Right renal cortex interstitium (tissue), 3 donors: ENCODE measurements at places on chromosomes 13 and 19. TPM values are rescaled to one million over a fixed set of nuclear protein-coding genes. Genes with fewer than 3 reads are reported as not detected.

DNA sequence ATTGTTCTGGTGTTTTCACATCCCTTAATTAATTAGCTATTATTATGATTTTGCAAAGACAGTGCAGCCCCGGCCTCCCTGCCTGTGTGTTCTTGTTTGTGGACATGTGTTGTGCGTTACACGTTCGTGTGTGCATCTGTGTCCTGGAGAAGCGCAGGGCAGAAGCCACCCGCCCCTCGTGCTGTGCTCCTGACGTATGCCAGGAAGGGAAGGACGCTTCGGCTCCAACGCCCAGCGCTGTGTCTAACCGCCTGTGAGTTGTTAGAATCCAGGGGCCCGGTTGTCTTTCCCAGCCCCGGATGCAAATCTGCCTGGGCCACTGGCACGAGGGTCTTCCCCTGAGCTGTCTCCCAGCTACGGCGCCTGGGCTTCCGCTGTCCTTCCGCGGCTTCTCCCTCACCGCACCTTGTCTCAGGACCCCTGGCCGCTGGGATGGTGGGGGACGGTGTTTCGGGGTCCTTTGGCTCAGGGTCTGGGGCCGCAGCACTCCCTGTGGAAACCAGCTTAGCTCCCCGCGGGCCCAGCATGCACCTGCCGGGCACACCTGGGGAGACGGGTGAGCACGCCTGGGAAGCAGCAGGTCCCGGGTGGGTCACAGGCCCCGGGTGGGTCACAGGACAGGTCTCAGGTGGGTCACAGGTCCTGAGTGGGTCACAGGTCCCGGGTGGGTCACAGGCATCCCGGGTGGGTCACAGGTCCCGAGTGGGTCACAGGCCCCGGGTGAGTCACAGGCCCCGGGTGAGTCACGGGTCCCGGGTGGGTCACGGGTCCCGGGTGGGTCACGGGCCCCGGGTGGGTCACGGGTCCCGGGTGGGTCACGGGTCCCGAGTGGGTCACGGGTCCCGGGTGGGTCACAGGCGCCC, 51.5 kb downstream of the GAS6 start:
- DNase-seq: no peak

GRCh38 chr13:76715075-76715474, 171.1 kb downstream of the KCTD12 start:
- no peak for DNase-seq

- no peak for DNase-seq
Measured at GRCh38 chr19:55640043-55640576, 692 bp upstream of the ZNF580 start.

DNA sequence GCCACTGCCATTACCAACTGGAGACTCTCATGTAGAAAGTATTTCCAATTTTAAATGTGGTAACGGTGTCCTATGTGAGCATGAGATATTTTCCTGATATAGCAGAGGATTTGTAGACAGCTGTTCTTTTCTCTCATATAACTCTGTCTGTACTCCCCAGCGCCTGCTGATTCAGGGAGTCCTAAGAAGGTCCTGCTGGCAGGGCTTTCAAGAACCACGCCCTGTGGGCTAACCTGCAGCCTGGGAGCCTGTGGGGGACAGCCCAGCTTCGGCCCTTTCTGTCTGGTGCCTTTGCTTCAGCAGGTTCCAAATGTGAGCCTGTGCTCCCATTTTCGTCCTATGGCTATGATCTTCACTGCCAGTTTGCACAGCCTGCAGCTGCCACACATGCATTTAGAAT, 316.8 kb downstream of the ATP8A2 start:
- no peak for DNase-seq

DNA sequence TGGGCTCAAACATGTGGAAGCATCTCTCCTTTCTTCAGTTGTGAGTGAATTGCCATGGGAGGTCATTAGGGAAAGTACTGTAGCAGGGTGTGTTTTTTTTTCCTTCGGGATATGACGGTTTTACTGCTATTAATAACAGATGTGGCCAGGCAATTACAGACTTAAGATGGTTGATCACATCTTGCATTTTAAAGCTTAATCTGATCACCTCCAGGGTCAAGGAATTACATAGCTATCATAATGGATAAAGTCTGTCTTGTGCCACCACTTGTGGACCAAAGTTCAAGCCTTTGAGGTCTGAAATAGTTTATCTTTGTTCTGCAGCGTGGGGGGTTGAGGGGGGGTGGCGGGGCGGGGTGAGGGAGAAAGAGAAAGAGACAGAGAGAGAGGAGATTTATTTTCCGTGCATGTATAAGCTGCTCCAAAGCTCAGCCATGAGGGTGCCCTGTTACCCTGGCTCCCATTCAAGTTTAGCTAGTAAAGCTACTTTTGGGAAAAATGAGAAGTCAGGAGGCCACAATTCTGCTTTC, 5.5 kb upstream of the SERP2 start:
- no peak for DNase-seq

GRCh38 chr13:107202371-107203023, 634.6 kb upstream of the ARGLU1 start:
- no peak for DNase-seq

DNA sequence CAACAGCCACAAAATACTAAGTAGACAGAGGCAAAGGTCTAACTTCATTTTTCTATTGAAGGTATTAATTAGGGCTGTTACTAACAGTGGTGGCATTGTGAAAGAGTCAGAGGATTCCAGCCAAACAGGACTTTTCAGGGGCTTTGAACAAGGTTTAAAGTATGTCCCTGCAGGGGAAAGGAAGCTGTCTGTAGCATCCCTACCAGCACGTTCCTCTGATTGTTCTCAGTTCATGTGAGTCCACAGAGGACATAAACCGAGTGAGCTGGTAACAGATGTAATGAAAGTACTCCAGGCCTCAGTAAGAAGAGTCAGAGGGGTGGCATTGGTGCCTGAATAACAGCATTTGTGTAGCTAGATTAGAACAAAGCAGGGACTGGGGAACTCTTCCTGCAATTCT, 15.3 kb upstream of the SPATA13 start:
- no peak for DNase-seq

Gene C1QTNF9
- polyA plus RNA-seq: 0.85 TPM

- DNase-seq: peak; percentile 4
Measured at GRCh38 chr13:35630551-35631275, 154.2 kb upstream of the MAB21L1 start.

Gene C19orf67
- polyA plus RNA-seq: 0.08 TPM

- no peak for DNase-seq
Measured at GRCh38 chr19:11649941-11650340, 52.7 kb downstream of the ZNF627 start.

- no peak for DNase-seq
Measured at GRCh38 chr19:39871886-39872866, 26.0 kb upstream of the FBL start.

DNA sequence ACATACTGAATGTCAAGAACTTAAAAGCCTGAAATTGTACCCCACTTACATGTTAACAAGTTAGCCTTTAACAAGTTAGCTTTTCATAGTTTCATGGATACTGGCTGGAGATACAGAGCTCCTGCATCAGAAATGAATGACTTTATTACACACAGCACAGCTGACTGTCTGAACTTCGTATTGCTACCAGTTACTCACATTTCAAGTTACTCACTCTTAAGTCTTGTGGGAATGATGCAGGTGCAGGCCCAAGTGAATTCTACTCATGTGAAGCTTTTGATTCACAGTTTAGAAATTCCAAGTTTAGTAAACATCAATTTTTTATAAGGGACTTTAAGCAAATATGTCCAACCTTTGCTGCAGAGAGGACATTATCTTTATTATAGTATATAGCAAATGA, 762.2 kb upstream of the PRR20A start:
- DNase-seq: no peak
